Activated CD4-positive, alpha-beta memory T cell treated with anti-CD3 and anti-CD28 coated beads, Interleukin-2, amount 10 ng/mL, durations not matched to agents 7 days and 5 days (primary cell): ENCODE measurements at places on chromosomes 5 and 9. TPM values are rescaled to one million over a fixed set of nuclear protein-coding genes. Genes with fewer than 3 reads are reported as not detected.

The AQP3 gene
- total RNA-seq: 167 TPM

The NIPAL4 gene
- total RNA-seq: 0.10 TPM

DNA sequence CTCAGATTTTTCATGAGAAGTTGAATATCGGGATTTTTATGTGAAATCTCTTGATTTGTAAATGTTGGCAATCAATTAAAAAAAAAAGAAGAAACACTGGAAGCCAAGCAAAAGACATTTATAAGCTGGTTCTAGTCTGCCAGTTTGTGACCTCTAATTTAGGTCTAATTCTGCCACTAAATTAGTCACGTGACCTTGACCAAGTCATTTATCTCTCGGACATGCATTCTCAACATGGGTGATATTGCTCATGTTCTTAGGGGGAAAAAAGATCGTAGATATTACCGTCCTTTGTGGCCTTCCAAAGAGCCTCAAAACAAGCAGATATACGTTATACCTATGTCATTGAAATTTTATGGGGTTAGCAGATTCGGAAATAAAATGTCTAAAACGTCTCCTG is 52.9 kb upstream of the PTPDC1 start:
- H3K27me3 ChIP-seq: peaks cover 2% of the 10 kb centered on the region
- H3K27ac ChIP-seq: peak overlapping the region; percentile 34
- peaks cover 12% of the 10 kb centered on the region for H3K36me3 ChIP-seq
- H3K4me1 ChIP-seq: peaks cover 20% of the 10 kb centered on the region

DNA sequence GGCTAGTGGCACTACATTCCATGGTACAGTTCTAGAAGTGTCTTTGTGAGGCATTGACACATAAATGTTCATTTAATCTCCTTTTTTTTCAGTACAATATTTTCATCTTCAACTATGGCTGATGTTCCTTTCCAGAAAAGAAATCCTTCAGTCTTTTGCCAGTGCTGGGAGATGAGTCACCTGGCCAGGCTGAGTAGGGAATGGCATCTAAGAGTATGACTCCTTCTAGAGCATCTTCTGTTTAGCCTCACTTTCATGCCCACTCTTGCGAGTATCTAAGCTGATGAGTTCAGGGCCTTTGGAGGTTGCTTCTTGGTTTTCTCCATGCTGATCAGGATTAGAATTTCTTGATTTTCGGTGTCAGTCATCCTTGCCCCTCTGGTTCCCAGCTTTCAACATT is 124.4 kb downstream of the SLC28A3 start:
- H3K4me1 ChIP-seq: no peaks in the 10 kb centered on the region
- H3K27ac ChIP-seq: no peak overlapping the region
- no peak overlapping the region for H3K4me3 ChIP-seq
- H3K36me3 ChIP-seq: no peaks in the 10 kb centered on the region

The CCDC180 gene
- total RNA-seq: 5.1 TPM

DNA sequence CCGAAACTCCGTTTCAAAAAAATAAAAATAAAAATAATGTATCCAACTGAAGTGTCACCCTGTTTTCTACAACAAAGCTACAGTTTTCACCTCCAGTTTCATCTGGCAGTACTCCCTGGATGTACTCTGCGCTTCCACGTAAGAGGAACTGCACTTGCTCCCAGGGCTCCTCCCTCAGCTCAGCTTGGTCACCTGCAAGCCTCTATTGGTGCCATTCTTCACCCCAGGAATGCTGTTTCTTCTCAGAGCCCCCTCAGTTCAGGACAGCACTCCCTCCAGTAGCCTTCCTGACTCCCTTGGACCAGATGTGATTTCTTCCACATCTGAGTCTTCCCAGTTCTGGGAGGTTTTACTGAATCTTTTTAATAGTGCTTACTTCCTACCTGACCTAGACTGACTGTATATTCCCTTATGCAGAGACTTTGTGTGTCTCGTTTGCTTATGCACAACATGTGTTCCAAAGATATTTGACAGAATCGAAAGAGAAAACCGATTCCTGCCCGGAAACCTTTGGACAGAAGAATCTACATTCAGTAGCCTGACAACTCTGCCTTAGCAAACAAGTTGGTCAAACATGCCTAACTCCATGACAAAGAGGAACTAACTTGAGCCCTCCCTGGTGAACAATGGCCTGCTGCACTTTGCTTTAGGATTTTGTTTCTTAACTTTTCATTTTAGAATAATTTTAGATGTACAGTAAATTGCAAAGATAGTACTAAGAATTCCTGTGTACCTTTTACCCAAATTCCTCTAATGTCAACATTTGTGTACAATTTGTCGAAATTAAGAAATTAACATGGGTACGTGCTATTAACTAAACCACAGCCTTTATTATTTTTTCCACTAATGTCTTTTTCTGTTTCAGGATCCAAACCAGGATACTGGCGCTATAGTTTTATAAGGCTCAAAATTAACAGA is 814 bp downstream of the CCDC125 start:
- peak overlapping the region; percentile 96 for H3K27ac ChIP-seq
- no peaks in the 10 kb centered on the region for H3K27me3 ChIP-seq
- H3K36me3 ChIP-seq: peaks cover 3% of the 10 kb centered on the region
- no peak for DNase-seq
- H3K4me3 ChIP-seq: peak overlapping the region; percentile 87

DNA sequence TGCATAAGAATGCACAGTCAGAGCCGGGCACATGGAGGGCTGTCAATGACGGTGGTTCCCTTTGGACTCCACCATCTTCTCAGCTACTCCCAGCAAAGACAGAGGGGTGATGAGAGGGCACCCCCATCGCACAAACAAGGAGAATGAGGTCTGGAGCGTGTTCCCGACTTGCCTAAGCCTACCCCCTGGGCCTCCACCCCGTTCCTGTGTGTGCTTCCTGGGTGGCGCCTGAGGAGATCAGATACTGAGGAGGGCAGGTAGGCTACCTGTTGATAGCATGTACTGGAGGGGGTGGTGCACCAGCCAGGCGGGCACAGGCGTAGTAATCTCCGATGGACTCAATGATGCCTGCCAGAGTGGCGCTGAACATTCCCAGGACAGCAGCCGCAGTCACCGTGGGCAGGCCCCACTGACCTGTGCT is 4.1 kb downstream of the SLC23A1 start:
- H3K36me3 ChIP-seq: peaks cover 7% of the 10 kb centered on the region
- no peak overlapping the region for H3K4me3 ChIP-seq
- H3K27me3 ChIP-seq: no peaks in the 10 kb centered on the region
- DNase-seq: no peak

GRCh38 chr5:13957032-13957645 is 12.7 kb upstream of the DNAH5 start:
- no peaks in the 10 kb centered on the region for H3K27me3 ChIP-seq
- no peak overlapping the region for H3K4me3 ChIP-seq
- no peaks in the 10 kb centered on the region for H3K36me3 ChIP-seq
- no peak overlapping the region for H3K27ac ChIP-seq

- no peak overlapping the region for H3K4me3 ChIP-seq
- no peak overlapping the region for H3K27ac ChIP-seq
- H3K4me1 ChIP-seq: peaks cover 15% of the 10 kb centered on the region
- no peak for DNase-seq
- peaks cover 11% of the 10 kb centered on the region for H3K36me3 ChIP-seq
- no peaks in the 10 kb centered on the region for H3K27me3 ChIP-seq
Measured at GRCh38 chr9:124386201-124386600, 29.0 kb downstream of the PSMB7 start.

GRCh38 chr9:96217294-96217707 is 84.7 kb downstream of the HSD17B3 start:
- H3K4me3 ChIP-seq: no peak overlapping the region
- peaks cover 63% of the 10 kb centered on the region for H3K27me3 ChIP-seq
- DNase-seq: no peak
- H3K27ac ChIP-seq: no peak overlapping the region
- no peaks in the 10 kb centered on the region for H3K36me3 ChIP-seq

DNA sequence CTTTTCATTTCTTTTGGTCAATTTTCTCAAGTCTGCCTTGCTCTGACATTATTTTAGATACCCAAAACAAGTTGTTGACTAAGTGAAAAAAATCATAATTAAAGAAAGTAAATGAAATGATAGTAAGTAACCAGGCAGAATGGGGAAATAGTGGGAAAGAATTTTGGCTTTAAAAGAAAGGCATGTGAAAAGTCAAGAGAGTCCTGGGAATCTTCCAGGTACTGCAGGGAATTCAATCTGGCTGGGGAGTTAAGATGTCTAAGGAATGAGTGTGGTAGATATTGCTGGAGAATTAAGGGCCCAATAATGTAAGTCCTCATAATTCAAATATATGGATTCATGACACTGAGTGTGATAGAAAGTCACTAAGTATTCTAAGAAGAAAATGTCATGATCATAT is 123.1 kb upstream of the PAPPA start:
- H3K27ac ChIP-seq: no peak overlapping the region
- H3K4me1 ChIP-seq: no peaks in the 10 kb centered on the region
- no peaks in the 10 kb centered on the region for H3K36me3 ChIP-seq
- DNase-seq: no peak

GRCh38 chr5:86565197-86565789 is 52.4 kb upstream of the COX7C start:
- H3K27me3 ChIP-seq: no peaks in the 10 kb centered on the region
- no peaks in the 10 kb centered on the region for H3K36me3 ChIP-seq
- H3K27ac ChIP-seq: no peak overlapping the region
- no peaks in the 10 kb centered on the region for H3K4me1 ChIP-seq
- no peak overlapping the region for H3K4me3 ChIP-seq

DNA sequence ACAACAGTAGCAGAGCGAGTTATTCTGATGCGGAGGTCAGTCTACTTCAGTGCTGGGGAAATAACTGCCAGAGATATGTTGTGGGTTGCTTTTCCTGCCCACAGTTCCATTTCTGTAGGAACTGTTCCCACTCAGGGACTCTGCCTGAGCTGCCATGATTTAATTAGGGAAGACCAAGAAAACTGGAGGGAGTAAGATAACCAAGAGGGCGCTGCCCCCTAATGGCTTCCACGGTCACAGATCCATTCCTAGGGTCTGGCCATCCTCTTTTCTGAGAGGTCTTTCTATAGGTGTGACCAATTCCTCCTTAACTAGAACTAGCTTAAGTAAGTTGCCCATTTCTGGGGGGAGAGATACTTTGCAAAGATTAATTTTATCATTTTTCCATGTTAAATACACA is 125.9 kb downstream of the APBA1 start:
- no peak overlapping the region for H3K27ac ChIP-seq
- peaks cover 3% of the 10 kb centered on the region for H3K4me1 ChIP-seq
- H3K27me3 ChIP-seq: peaks cover 16% of the 10 kb centered on the region
- no peaks in the 10 kb centered on the region for H3K36me3 ChIP-seq
- H3K4me3 ChIP-seq: no peak overlapping the region

GRCh38 chr9:91884153-91884552 is 65.9 kb downstream of the ROR2 start:
- H3K36me3 ChIP-seq: no peaks in the 10 kb centered on the region
- no peak for DNase-seq
- peaks cover 3% of the 10 kb centered on the region for H3K4me1 ChIP-seq
- H3K4me3 ChIP-seq: no peak overlapping the region
- peaks cover 28% of the 10 kb centered on the region for H3K27me3 ChIP-seq

The PCDHAC2 gene
- not detected for total RNA-seq

The CNTNAP3B gene
- total RNA-seq: not detected

DNA sequence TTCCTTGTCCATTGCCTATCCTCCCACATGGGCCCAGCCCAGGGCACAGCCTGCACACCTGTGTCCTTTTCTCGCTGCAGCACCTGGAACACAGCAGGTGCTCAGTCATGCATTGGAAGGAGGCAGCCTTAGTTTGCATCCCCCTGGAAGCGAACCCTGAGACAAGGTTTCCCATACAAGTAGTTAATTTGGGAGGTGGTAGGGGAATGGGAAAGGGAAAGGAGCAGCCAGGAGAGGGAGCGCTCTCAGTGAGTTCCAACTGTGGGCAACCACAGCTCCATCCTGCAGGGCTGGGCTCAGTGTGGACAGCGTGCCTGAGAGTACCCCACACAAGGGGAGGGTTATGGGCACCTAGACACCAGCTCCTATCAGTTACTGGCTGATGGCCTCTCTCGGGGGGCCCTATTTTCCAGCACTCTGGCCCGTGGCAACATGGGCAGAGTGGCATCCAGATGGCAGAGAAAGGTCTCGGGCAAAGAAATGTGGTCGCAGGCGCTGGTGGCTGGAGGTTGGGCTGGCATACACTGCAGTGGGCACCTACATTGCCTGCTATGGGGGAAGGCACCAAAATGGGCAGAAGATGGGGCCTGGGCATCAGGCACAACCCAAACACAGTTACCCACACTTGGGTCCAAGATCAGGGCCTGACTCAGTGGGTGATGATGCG is 50.1 kb downstream of the TSPAN17 start:
- no peak for DNase-seq
- peaks cover 62% of the 10 kb centered on the region for H3K27me3 ChIP-seq
- no peaks in the 10 kb centered on the region for H3K4me1 ChIP-seq

- no peak overlapping the region for H3K27ac ChIP-seq
- H3K36me3 ChIP-seq: no peaks in the 10 kb centered on the region
- DNase-seq: no peak
- H3K27me3 ChIP-seq: no peaks in the 10 kb centered on the region
Measured at GRCh38 chr5:169424279-169424655, 123.3 kb upstream of the SLIT3 start.

The PCDHB4 gene
- total RNA-seq: not detected

The ACTBL2 gene
- not detected for total RNA-seq

The STC2 gene
- 23.8 TPM for total RNA-seq

DNA sequence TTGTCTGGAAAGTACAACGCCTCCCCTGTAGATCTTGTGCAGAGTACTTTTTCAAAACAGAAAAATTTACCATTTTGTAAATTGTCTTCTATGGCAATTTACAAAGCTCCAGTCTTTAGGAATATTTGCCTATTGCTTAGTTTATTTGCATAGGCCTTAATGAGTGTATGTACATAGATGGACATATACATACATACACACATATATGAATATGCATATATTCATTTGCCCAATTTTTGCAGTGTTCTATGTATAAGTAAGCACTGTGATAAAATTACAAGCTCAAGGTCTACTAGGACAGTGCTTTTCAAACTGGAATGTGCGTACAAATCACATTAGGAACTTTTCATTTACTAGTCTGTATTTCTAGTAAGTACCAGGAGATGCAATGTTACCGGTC is 301.3 kb upstream of the SMARCA2 start:
- no peak for DNase-seq
- no peak overlapping the region for H3K27ac ChIP-seq
- H3K27me3 ChIP-seq: peaks cover 12% of the 10 kb centered on the region
- H3K36me3 ChIP-seq: no peaks in the 10 kb centered on the region
- H3K4me1 ChIP-seq: no peaks in the 10 kb centered on the region

The DMRT3 gene
- not detected for total RNA-seq

GRCh38 chr5:41363343-41363986 is 146.9 kb downstream of the PLCXD3 start:
- no peaks in the 10 kb centered on the region for H3K36me3 ChIP-seq
- DNase-seq: no peak
- H3K4me3 ChIP-seq: no peak overlapping the region
- H3K27ac ChIP-seq: no peak overlapping the region

- no peak overlapping the region for H3K4me3 ChIP-seq
- H3K36me3 ChIP-seq: no peaks in the 10 kb centered on the region
- no peak overlapping the region for H3K27ac ChIP-seq
- DNase-seq: no peak
- H3K4me1 ChIP-seq: no peaks in the 10 kb centered on the region
Measured at GRCh38 chr9:35380619-35381018, 109.3 kb upstream of the RUSC2 start.

The SLC36A2 gene
- not detected for total RNA-seq

GRCh38 chr9:94097788-94098414 is 13.6 kb downstream of the PTPDC1 start:
- H3K4me3 ChIP-seq: no peak overlapping the region
- no peaks in the 10 kb centered on the region for H3K27me3 ChIP-seq
- no peak overlapping the region for H3K27ac ChIP-seq
- no peak for DNase-seq
